ENCODE measurements at places on chromosomes 2 and 18.

DNA sequence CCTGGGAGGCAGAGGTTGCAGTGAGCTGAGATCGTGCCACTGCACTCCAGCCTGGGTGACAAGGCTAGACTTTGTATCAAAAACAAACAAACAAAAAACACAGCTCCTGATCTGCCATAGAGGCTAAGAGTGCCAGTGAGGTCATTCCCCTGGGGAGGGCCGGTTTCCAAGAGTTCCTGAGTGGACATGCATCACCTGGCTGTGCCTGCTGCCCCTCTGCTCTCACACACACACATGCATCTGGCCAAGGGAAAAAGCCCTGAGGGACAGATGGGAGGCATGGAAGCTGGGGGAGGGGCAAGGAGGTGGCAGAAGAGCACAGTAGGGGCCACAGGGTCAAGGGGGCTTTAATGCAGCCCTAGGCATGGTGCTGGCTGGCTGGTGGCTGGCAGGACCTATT, 60.4 kb downstream of the ZBTB7C start:
- no peak for DNase-seq

DNA sequence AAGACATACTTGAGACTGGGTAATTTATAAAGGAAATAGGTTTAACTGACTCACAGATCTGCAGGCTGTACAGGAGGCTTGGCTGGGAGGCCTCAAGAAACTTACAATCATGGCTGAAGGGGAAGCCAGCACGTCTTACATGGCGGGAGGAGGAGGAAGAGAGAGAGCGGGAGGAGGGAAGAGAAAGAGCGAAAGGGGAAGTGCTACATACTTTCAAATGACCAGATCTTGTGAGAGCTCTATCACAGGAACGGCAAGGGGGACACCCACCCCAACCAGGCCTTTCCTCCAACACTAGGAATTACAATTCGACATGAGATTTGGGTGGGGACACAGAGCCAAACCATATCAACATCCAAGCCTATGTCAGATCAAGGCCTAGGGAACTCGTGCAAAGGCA, 24.2 kb downstream of the MYL12B start:
- DNase-seq: no peak

DNA sequence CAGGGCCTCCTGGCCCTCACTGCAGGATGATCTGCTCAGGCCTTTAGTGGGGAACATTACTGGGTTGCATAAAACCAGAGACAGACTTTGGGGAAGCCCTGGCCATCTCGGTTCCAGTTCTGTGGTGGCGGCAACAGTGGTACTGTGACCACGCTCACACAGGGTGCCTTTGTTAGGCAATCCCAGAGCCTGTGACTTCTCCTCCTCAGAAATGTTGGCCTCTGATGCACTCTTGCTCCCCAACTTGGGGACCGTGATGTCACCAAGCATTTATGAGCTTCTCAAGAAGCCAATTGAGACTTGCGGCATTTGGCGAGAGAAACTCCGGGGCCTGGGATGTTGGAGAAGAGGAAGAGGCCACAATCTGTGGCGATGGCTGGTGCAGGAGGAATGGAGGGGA, 80.9 kb upstream of the PKDCC start:
- DNase-seq: peak; percentile 59

DNA sequence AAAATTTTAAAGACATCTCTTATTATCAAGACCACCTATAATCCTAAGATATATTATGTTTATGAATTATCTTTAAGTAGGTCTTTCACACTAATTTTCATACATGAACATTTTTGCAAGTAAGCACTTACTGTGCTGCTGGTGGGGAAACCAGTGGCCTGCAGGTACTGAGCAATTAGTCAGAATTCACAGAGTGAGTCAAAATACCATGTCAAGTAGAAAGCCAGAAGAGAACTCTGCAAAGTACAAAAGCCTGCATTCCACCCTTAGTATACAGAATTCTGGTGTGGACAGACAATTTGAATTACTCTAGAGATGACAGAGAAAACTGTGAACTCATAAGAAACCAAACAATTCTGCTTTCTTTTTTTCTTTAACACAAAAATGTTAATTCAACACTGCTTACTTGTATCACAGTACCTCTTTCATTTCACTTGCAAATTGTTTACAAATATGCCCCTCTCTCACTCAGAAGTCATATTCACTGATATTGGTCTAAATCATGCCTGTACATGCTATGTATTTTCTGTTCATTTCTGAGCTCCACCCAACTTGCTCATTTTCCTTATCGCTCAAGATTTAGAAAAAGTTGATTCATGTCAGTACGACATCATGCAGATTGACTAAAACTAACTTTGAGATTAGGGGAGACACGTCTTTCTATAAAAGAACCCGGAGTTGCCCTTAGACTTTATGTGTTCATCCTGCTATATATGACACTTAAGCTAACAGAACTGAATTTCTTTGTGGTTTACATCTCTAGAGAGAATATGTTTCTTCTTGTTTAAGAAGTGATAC, 182.9 kb downstream of the IKZF2 start:
- no peak for DNase-seq

Measured in midbrain (tissue), 1 donor.